ENCODE measurements at places on chromosomes 11 and 22.

DNA sequence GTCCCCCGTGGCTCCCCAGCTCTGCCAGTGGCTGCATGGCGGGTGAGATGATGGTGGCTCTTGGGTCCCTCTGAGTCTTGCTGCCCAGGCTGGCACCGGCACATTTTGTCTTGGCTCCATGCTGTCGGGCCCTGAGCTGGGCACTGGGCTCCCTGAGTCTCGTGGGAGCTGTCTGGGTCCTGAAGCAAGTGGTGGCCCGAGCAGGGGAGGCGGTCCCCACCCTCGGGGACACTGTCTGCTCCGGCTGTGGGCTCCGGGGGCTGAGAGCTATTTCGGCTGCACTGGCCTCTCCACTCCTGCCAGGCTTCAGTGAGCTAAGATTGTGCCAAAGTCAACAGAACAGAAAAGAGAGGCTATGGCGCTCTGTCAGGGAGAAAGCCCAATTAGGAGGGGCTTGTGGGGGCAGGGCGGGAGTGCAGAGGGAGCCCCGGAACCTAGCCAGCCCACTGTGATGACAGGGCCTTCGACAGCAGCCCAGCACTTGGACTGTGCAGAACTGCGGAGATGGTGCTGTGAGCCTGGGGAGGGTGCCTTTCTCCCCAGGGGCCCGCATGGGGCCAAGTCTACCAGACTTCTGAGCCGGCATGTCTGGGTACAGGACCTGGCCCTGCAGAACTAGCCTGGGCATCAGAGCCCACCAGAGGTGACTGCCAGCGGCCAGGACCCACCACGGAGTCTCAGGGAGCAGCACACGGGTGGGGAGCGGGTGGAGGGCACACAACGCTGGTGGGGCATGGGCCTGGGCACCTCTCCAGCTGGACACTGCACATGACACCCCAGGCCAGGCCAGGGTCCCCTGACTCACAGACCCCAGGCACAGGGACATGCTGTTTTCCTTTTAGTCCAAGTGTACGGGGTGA lies 38.0 kb downstream of the RTN4R start:
- H3K27me3 ChIP-seq = peaks cover 4% of the 10 kb centered on the region
- H3K4me1 ChIP-seq = no peaks in the 10 kb centered on the region
- H3K4me3 ChIP-seq = no peak overlapping the region

- H3K4me3 ChIP-seq = peak overlapping the region; percentile 82
- peaks cover 15% of the 10 kb centered on the region for H3K36me3 ChIP-seq
- DNase-seq = peak; percentile 39
- H3K27ac ChIP-seq = peak overlapping the region; percentile 94
Observed at GRCh38 chr22:41446057-41446501, 522 bp downstream of the TOB2 start.

DNA sequence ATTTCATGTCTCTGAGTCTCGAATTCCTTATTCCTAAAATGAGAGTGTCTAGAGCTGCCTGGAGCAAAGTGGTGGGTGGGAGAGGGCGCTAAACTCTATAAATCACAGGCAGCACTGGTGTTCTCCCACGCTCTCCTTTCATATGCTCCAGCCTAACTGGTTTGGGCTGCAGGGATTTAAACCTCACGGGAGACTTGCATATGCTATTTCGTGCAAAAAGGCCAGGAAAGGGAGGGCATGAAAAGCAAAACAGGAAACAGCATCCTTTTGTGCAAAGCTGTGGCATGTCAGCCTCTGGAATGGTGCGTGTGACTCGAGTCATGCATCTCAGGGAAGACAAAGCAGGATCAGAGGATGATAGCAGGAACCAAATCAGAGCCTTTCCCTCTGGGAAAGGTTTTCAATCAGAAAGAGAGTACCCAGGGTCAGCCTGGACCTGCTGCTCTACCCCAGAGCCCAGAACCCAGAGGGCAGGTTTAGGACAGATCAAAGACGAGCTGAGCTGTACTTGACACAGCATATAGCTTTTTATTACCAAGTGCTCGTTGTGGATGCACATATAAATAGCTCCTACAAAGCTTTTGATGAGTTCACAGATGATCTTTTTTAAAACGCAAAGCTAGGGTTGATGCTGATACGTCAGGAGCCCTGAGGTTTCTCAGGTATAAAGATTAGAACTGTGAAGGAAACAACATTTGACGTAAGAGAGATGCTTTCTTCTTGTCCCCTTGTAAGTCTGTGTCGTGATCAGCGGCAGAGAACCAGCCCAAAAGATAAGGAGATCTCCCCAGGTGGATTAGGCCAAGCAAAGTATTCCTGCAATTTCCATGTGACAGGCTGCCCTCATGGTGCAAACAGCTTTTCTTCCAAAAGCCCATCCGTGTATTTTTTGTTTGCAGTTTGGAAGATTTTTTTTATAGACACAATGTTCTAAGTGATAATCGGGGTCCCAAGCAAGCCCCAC lies 46.2 kb upstream of the YWHAH start:
- no peaks in the 10 kb centered on the region for H3K27me3 ChIP-seq
- H3K36me3 ChIP-seq = peaks cover 15% of the 10 kb centered on the region
- H3K4me1 ChIP-seq = no peaks in the 10 kb centered on the region

- peaks cover 24% of the 10 kb centered on the region for H3K27me3 ChIP-seq
- no peaks in the 10 kb centered on the region for H3K36me3 ChIP-seq
- H3K4me3 ChIP-seq = no peak overlapping the region
- H3K27ac ChIP-seq = no peak overlapping the region
- DNase-seq = peak; percentile 76
- H3K4me1 ChIP-seq = peaks cover 6% of the 10 kb centered on the region
Observed at GRCh38 chr11:111982019-111982464, 43.2 kb upstream of the DLAT start.

- DNase-seq = no peak
- no peaks in the 10 kb centered on the region for H3K4me1 ChIP-seq
- H3K27ac ChIP-seq = no peak overlapping the region
- no peaks in the 10 kb centered on the region for H3K27me3 ChIP-seq
- no peaks in the 10 kb centered on the region for H3K36me3 ChIP-seq
- H3K4me3 ChIP-seq = no peak overlapping the region
Observed at GRCh38 chr11:105741488-105742020, 131.7 kb downstream of the GRIA4 start.

DNA sequence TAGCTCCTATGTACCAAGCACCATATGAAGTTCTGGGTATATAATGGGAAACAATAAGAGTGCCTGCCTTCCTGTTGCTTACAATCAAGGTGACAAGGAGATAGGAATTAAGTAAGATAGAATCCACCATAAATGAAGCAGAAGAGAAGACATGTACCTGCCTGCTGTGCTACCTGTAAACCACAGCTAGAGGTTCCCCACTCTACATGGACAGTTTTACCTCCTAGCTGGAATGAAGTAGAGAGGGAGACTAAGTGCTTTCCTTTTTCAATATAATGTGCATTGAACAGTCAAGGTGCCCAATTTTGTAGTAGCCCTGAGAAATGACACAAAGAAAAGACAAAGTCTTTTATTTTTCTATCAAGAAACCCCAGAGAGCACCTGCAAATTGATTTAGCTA lies 984.6 kb downstream of the DLG2 start:
- no peak overlapping the region for H3K4me3 ChIP-seq
- H3K27ac ChIP-seq = no peak overlapping the region
- no peak for DNase-seq
- no peaks in the 10 kb centered on the region for H3K36me3 ChIP-seq

DNA sequence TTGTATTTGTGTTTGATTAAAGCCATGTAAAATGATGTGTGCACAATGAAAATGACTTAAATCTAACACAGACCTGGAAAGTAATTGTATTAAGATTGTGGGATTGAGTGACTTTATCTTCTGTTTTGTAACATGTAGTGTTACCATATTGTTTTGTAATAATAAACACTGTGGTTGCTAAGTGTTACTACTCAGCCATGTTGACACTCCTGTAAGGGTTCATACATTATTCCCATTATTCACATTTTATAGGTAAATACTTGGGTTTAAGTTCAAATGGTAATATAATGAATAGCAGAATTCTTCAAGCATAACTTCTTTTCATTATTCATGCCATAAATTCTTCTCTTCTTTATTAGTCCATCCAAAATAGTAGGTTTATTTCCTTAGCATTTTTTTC lies 69.0 kb downstream of the ZC3H12C start:
- H3K27me3 ChIP-seq = peaks cover 12% of the 10 kb centered on the region
- H3K27ac ChIP-seq = no peak overlapping the region
- DNase-seq = no peak
- no peaks in the 10 kb centered on the region for H3K36me3 ChIP-seq

GRCh38 chr22:37664249-37665101 lies 6.0 kb downstream of the PDXP start:
- peak overlapping the region; percentile 52 for H3K27ac ChIP-seq
- H3K36me3 ChIP-seq = peaks cover 22% of the 10 kb centered on the region
- H3K4me3 ChIP-seq = no peak overlapping the region
- no peaks in the 10 kb centered on the region for H3K27me3 ChIP-seq

- peaks cover 8% of the 10 kb centered on the region for H3K4me1 ChIP-seq
- no peaks in the 10 kb centered on the region for H3K27me3 ChIP-seq
- no peak overlapping the region for H3K27ac ChIP-seq
- H3K4me3 ChIP-seq = no peak overlapping the region
- H3K36me3 ChIP-seq = peaks cover 23% of the 10 kb centered on the region
Observed at GRCh38 chr22:41598081-41598480, 8.4 kb upstream of the PMM1 start.

GRCh38 chr22:29994027-29994715 lies 86.1 kb upstream of the HORMAD2 start:
- H3K4me3 ChIP-seq = no peak overlapping the region
- peaks cover 3% of the 10 kb centered on the region for H3K4me1 ChIP-seq
- H3K36me3 ChIP-seq = peaks cover 18% of the 10 kb centered on the region
- DNase-seq = no peak
- no peaks in the 10 kb centered on the region for H3K27me3 ChIP-seq

DNA sequence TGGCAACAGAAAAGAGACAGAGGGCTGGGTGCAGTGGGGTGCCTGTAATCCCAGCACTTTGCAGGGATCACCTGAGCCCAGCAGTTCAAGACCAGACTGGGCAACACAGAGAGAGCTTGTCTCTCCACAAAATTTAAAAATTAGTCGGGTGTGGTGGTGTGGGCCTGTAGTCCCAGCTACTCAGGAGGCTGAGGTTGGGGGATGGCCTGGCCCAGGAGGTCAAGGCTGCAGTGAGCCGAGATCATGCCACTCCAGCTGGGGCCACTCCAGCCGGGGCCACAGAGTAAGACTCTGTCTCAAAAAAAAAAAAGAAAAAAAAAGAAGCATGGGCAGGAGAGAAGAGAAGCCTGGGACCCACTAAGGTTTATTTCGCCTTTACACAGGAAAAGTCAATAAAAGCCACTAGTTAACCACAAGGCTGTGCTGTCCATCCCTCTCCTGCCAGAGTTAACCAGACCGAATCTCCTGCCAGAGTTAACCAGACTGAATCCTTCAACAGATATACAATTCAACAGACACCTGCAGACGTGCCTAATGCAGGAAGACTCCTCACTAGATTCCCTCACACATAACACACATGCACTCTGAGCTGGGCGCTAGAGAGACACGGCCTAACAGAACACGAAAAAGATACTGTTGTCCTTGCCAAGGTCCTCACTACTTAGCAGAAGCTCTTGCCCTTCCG lies 29.8 kb downstream of the MICAL3 start:
- H3K27me3 ChIP-seq = no peaks in the 10 kb centered on the region
- DNase-seq = no peak
- H3K36me3 ChIP-seq = no peaks in the 10 kb centered on the region
- H3K4me3 ChIP-seq = no peak overlapping the region
- H3K27ac ChIP-seq = no peak overlapping the region
- peaks cover 38% of the 10 kb centered on the region for H3K4me1 ChIP-seq

- peaks cover 47% of the 10 kb centered on the region for H3K27me3 ChIP-seq
- DNase-seq = no peak
- H3K4me1 ChIP-seq = no peaks in the 10 kb centered on the region
- no peak overlapping the region for H3K27ac ChIP-seq
- H3K36me3 ChIP-seq = no peaks in the 10 kb centered on the region
Observed at GRCh38 chr11:76616676-76617552, 53.6 kb downstream of the LRRC32 start.

GRCh38 chr11:33646629-33647028 lies 54.0 kb downstream of the C11orf91 start:
- H3K27me3 ChIP-seq = peaks cover 24% of the 10 kb centered on the region
- no peak for DNase-seq
- H3K4me1 ChIP-seq = no peaks in the 10 kb centered on the region
- no peaks in the 10 kb centered on the region for H3K36me3 ChIP-seq
- no peak overlapping the region for H3K27ac ChIP-seq
- H3K4me3 ChIP-seq = no peak overlapping the region

DNA sequence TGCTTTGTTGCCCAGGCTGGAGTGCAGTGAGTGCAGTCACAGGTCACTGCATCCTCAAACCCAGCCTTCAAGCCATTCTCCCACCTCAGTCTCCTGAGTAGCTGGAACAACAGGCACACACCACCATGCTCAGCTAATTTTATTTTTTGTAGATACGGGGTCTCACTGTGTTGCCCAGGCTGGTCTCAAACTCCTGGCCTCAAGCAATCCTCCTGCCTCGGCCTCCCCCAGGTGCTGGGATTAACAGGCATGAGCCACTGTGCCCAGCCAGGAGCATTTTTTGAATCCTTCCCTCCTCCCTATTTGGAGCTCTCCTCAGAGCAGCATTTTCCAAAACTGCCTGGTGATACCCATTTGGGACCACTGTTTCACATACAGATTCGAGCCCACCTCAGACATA lies 77.2 kb downstream of the NCAPD3 start:
- peaks cover 13% of the 10 kb centered on the region for H3K4me1 ChIP-seq
- no peak for DNase-seq
- no peaks in the 10 kb centered on the region for H3K27me3 ChIP-seq

GRCh38 chr11:128048121-128048520 lies 539.2 kb downstream of the ETS1 start:
- peaks cover 19% of the 10 kb centered on the region for H3K36me3 ChIP-seq
- H3K4me1 ChIP-seq = peaks cover 57% of the 10 kb centered on the region
- H3K27ac ChIP-seq = no peak overlapping the region
- H3K27me3 ChIP-seq = no peaks in the 10 kb centered on the region
- H3K4me3 ChIP-seq = no peak overlapping the region

- H3K27ac ChIP-seq = no peak overlapping the region
- no peaks in the 10 kb centered on the region for H3K27me3 ChIP-seq
- H3K4me1 ChIP-seq = no peaks in the 10 kb centered on the region
- H3K36me3 ChIP-seq = no peaks in the 10 kb centered on the region
- no peak overlapping the region for H3K4me3 ChIP-seq
- no peak for DNase-seq
Observed at GRCh38 chr11:70776914-70777532, 378.7 kb downstream of the CTTN start.

- H3K4me3 ChIP-seq = no peak overlapping the region
- DNase-seq = no peak
- no peak overlapping the region for H3K27ac ChIP-seq
- H3K36me3 ChIP-seq = peaks cover 5% of the 10 kb centered on the region
- peaks cover 46% of the 10 kb centered on the region for H3K4me1 ChIP-seq
Observed at GRCh38 chr22:37172266-37173245, 15.5 kb downstream of the C1QTNF6 start.

DNA sequence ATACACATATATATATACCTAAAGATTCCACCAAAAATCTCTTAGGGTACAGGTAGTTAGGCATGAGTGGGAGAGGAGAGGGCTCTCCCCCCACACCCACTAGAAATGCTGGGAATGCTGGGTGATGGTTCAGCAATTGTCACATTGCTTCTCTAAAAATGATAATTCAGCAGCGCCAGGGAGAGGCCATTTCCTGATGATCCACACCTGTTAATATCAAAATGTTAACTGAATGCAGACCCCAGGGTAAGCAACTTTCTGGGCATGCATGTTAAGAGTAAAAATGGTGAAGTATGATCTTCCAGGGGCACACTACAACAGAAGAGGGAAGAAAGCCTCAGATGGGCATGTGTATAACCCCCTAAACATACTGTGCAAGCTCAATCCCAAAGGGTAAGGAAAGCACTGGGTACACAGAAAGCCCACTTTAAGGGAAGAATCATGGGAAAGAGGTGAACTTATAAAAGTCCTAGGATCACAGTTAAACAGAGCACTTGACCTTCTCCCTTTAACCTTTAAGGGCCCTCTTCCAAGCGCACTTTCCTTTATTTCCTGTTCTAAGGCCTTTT lies 67.6 kb upstream of the GNAZ start:
- H3K36me3 ChIP-seq = no peaks in the 10 kb centered on the region
- DNase-seq = no peak
- peaks cover 33% of the 10 kb centered on the region for H3K27me3 ChIP-seq
- H3K27ac ChIP-seq = no peak overlapping the region

Measured in activated naive CD4-positive, alpha-beta T cell treated with anti-CD3 and anti-CD28 coated beads, Interleukin-2, amount 10 ng/mL, durations not matched to agents 7 days and 5 days (primary cell).